SIG-M5 (cell line): ENCODE measurements at places on chromosomes 4 and X.
A peak's percentile ranks its signal among the peaks of the same experiment; 100 is the strongest.

DNA sequence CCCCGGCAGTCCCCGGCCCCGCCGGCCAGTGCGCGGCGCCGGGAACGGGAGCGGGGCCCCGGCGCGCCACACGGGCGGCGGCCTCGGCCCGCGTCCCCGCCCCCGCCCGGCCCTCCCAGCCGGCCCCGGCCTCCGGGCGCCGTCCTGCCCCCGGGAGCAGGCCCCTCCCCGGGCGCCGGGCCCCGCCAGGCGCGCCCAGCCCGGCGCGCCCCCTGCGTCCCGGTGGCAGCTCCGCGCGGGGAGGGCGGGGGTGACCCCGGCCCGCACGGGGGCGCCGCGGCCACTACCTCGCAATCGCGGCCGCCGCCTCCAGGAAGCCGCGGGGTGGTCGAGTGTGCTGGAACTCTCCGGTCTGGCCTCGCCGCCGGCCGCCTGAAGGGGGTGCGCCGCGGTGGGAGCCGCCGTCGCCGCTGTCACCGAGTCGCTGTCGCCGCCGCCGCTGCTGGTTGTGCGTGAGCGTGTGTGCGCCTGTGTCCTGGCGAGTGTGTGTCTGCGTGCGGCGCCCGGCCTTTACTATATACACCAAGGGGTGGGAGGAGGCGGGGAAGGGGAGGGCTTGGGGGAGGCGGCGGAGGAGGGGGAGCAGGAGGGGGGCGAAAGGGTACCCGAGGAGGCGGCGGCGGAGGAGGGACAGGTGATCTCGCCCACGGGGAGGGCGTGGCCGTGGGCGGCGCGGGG is at the start of gene RAI2:
Gene RAI2, minus strand, starts transcription at position 488 of the 678 bp plus-strand sequence. CDS start 59,288 bp downstream, outside the sequence.
- DNase-seq: no peak

DNA sequence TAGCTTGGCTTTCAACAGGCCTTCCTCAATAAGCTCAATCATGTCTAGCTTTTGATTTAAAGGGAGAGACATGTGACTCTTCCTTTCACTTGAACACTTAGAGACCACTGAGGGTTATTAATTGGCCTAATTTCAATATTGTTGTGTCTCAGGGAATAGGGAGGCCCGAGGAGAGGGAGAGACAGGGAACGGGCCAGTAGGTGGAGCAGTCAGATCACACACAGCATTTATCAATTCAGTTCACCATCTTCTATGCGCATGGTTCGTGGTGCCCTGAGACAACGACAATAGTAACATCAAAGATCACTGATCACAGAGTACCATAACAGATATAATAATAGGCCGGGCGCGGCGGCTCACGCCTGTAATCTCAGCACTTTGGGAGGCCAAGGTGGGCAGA is 17.8 kb downstream of the ZNF81 start:
- no peak for DNase-seq

GRCh38 chr4:148076964-148077363 is 345.1 kb downstream of the ARHGAP10 start:
- no peak for DNase-seq

- DNase-seq: no peak
Observed at GRCh38 chrX:10158279-10159144, 1.7 kb downstream of the CLCN4 start.

DNA sequence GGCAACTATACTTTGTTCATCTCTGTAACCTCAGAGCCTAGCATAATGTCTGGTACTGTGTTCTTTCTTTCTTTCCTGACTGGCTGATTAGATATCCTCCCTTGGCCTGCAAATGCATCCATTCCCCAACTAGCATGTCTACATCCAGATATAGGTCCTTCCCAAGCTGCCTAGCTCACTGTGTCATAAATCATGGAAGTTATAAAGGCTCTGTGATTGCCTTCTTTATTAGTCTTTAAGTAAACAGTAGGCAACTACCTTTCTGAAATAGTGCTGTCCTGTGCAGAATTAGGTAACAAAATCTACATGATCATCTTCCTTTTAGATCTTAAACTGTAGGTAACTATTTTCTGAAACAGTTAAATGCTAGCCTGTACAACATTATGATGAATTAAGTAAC is 224.5 kb downstream of the DLG3 start:
- DNase-seq: no peak

- no peak for DNase-seq
Observed at GRCh38 chr4:110625576-110626257, 2.8 kb upstream of the PITX2 start.

GRCh38 chrX:18889346-18890048 is 94.4 kb downstream of the PHKA2 start:
- no peak for DNase-seq

DNA sequence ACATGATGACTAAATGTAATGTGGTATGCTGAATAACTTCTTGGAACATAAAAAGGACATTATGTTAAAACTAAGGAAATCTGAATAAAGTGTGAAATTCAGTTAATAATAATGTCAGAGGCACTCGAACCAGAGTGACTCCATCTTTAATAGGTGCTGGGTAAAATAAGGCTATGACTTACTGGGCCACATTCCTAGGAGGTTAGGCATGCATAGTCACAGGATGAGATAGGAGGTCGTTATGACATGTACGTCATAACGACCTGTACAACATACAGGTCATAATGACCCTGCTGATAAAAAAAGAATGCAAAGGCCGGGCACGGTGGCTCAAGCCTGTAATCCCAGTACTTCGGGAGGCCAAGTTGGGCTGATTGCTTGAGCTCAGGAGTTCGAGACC is 28.9 kb upstream of the OPHN1 start:
- no peak for DNase-seq

DNA sequence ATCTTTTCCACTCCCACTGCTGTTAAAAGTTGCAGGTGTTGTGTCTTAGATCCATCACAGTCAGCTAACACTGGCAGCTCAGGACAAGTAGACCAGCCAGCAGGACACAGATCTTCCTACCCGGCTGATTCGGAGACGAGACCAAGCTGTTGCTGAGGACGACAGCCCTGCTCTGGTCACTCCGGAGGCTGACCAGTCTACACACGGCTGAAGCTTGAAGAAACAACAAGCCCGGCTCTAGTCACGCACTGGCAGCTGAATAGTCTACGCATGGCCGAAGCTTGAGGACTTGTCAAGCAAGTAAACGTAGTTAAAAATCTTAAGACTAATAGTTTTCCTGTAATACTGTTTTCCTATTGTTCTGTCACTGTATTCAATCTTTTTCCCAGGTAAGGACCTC is 1.8 kb downstream of the ACOX3 start:
- DNase-seq: no peak

DNA sequence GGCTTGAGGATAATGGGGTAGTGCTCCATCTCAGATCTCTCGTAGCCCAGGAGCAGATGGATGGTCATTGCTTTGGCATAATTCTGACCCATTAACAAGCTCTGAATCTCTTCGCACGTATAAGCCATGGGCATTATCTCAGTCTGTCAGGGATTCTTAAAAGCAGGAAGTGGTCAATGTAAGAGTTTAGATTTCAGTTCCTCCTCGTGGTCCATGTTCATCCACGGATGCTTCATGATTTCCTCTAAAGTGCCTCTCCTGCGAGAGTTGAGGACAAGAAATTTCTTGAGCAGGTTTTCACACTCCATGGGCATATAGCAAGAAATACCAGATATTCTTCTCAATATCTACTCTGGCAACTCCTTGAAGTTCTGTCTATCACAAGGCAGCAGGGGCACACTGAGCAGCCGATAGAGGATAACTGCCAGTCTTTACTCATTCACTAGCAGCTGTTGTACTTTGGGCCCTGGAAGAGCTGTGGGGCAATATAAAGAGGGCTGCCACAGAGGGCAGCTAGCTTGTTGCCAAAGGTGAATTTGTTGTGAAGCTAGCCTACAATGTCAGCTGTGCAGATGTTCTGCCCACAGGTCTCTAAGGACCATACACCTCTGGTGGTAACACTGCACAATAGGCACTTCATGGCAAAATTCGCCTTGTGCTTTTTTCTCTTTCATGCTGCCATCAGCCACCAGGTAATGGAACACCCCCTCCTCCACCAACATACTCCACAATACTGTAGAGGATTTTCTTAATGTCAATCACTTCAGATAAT is 52.0 kb upstream of the WDR17 start:
- peak; percentile 17 for DNase-seq

- DNase-seq: no peak
Observed at GRCh38 chr4:76494871-76495590, 60.0 kb downstream of the SHROOM3 start.

DNA sequence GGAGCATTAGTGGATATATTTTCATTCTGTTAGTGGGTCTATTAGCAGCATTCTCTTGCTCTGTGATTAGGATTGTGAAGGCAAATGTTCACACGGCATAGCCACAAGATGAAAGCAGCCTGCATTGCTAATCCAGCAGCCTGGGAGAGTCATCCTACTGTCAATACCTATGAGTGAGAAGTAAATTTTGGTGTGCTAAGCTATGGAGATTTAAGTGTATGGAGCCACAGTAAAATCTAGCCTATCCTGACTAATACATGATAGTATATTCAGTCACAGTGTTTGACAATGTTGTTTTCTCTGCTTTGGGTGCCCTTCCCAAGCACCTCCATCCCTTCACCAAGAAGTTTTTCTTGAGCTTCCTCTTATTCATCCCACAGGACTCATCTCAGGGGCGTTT is 47.2 kb upstream of the TMPRSS11F start:
- DNase-seq: no peak

GRCh38 chrX:74535408-74536151 is 78.8 kb downstream of the RLIM start:
- no peak for DNase-seq

DNA sequence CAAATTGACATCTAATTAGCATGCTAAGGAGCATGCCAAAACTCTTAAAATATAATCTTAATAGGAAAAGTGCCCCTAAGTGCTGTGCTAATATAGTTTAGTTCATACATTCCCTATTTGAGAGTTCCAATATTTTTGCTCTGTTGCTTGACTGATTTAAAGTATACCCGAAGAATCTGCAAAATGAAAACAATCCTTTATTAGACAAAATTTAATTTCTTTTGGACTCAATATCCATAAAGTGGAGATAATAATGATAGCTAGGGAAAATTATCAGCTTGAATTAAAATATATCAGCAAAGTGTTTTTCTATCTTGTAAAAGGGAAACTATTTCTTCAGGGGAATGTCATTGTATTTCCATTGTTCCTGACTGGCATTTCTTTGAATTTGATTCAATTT is 196.0 kb upstream of the NPY2R start:
- no peak for DNase-seq

DNA sequence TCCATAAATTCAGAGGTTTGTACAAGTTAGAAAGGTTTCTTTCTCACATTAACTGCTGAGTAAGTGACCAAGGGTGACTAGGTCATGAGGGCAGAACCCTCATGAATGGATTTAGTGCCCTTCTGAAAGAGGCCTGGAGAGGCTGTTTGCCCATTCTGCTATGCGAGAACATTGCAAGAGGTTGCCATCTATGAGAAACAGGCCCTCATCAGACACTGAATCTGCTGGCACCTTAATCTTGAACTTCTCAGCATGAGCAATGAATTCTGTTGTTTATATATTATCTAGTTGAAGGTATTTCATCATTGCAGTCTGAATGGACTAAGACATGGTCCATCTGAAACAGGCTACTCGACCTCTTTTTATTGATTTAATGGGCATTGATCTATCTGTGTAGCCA is 96.2 kb upstream of the GPRIN3 start:
- no peak for DNase-seq

- no peak for DNase-seq
Observed at GRCh38 chr4:15779306-15779705, 1.2 kb downstream of the CD38 start.

DNA sequence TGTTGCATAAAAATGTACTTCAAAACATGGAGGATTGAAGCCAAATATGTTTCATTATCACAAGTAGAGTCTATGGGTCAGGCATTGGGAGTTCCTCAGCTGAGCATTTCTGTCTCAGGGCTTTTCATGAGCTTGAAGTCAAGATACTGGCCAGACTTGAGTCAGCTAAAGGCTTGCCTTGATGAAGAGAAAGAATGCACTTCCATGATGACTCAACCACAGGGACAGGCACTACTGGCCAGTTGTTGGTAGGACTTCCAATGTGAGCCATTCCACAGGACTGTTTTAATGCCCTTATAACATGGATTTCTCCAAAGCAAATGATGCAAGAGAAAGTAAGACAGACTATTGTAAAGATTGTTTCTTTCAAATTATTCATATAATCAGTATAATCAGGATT is 895.6 kb downstream of the RAB28 start:
- no peak for DNase-seq

- DNase-seq: no peak
Observed at GRCh38 chrX:11665168-11666111, at the start of gene ARHGAP6. Gene ARHGAP6 (minus strand): TSS chrX:11665920. CDS start chrX:11664828, 1,092 bp downstream.

- no peak for DNase-seq
Observed at GRCh38 chrX:74383611-74384010, 37.7 kb upstream of the SLC16A2 start.

DNA sequence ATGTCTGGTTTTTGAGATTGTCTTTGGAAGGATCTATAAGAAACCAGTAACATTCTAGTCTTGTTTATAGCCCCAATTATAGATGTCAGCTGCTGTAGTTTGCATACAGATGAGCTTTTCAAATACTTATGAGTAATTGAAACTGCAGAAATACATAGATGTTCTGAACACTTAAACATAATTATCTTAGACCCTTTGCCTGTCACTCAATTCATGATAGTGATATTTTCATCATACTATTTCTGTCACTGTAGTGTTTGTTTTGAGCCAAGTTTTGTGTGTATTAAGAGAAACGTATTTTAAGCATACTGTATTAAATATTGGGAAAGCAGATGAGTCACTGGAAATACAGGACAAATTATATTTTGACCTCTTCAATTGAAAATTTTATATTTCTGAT is 69.8 kb upstream of the SMARCA5 start:
- no peak for DNase-seq

DNA sequence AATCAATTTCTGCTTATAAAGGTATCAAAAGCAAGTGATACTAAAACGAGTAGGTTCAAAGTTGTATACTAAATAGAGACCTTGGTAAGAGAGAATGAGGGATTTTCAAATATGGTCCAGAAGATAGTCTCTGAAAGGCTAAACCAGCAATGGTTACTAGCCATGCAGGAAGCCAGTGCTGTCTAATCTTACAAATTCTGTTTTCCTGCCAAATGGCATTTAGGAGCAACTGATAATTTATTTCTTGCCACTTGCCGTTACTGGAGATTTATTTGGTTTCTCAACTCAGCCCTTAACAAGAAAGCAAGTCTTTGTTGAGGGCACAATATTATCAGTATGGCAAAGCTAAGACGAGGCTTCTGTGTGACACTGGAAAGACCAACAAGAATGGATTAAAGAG is 47.2 kb downstream of the MAP7D3 start:
- DNase-seq: no peak

DNA sequence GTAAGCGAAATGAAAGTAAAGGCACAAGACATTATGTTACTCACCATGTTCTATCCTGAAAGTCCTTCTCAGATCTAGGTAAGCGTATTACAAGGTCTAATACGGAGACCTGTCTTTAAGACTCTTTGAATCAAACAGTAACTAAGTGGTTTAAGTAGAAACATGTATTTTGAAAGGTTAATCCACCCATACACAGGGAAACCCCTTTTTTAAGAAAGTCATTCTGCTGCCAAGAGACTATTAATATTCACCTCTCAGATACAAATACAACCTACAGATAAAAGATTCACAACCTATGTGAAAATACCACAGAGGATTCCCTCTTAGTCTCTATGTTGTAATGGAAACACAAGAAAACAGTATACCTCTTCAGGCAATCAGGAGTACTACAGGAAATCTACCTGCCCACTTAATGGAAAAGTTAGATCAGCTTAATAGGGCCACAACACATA is 63.2 kb upstream of the TNIP3 start:
- DNase-seq: no peak
